ENCODE measurements at places on chromosomes 4 and X.
A peak's percentile ranks its signal among the peaks of the same experiment; 100 is the strongest.

DNA sequence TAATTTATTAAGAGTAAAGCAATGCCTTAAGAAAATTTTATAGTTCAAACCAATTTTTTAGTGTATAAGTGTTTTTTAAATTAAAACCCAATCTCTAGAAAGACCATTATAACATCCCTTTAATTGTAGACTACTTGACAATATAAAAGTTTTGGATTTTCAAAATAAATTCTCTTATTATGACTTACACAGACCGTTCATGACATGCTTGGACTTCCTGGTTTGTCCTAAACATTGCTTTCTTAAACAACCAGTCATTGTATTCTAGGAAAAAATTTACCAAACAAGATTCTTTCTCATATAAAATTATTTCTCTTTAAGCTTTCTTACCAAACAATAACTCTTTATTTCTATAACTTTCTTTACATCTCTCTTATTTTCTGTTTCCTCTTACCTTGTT, 49.0 kb upstream of the CXorf51A start:
- no peak for DNase-seq

GRCh38 chrX:38277802-38278201, 49.5 kb downstream of the RPGR start:
- DNase-seq: no peak

GRCh38 chrX:118614150-118614549, 113.3 kb upstream of the IL13RA1 start:
- no peak for DNase-seq

GRCh38 chr4:159015841-159016240, 87.0 kb upstream of the RAPGEF2 start:
- no peak for DNase-seq

- peak; percentile 54 for DNase-seq
These were observed 24.4 kb downstream of the UCHL1 start for GRCh38 chr4:41281038-41281634.

- DNase-seq: no peak
These were observed 111.7 kb downstream of the NFKB1 start for GRCh38 chr4:102612824-102613366.

DNA sequence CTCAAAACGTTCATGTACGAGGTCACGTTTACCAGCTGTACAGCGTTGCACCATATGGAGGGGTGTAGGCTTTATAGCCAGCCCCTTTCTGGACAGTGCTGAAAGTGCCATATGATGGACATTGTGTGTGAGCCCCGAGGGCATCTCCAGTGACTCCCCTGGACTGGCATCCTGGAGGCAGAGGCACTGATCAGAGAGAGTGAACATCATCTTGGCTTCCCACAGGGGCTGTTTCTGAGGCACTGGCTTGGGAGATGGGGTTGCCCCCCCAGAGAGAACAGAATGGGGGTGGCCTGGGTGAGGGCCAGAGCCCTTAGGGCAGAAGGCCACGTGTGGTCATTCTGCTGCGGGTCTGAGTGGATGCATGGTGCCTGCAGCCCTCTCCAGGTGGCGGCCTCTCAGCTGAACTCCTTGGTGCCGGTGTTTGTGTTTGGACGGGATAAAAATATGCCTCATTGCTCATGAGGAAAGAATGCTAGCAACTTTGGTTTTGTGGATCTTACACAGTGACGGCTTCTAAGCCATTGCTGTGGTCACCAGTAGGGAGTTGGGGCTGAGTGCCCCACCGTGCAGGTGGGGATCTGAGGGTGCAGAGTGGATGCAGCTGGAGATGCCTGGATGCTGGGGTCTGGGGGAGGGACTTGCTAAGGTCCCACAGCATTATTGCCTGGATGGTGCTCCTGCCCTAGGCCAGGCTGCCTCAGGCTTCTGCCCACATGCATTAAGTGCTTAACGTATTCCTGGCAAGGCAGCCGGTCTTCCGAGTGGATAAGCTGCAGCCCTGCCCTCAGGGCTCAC, 3.4 kb downstream of the WFS1 start:
- no peak for DNase-seq

GRCh38 chr4:7197910-7198309, 5.6 kb downstream of the SORCS2 start:
- DNase-seq: no peak

- DNase-seq: no peak
These were observed 7.6 kb downstream of the KLF3 start for GRCh38 chr4:38671592-38671940.

DNA sequence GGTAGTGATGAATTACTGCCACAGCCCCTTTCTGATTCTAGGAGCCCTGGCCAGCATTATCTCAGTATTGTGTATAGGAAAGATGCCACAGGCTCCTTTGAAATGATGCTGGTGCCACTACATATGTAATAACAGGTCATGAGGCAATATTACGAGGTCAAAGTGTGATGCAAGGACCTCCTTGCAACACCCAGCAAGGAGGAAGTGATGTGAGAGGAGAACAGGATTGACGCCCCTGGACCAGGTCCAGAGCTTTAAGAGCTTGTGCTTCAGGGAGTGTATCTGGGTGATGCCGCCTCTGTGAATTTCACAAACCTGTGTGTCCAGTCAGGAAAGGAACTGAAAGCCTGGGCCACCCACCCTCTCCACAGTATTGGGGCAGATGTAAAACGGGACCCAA, 261.8 kb downstream of the MID1IP1 start:
- no peak for DNase-seq

DNA sequence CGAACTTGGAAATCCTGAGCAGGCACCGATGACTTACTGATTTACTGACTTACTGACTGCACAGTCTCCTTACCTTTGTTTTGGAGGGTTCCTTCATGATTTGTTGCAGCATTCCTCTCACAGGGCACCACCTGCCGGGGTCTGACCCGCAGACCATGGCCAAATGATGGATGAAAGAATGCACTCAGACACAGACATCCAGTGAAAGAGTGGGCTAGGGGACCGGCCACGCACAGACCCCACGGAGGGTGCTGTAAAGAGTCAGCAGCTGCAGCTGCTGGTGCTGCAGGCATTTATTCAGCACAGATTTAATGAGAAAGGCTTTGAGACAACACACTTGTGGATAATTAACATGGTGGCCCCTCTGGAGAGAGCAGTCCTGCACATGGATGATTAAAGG, 3.4 kb downstream of the MAGEB5 start:
- no peak for DNase-seq
